ENCODE measurements at places on chromosomes 5 and 9.

DNA sequence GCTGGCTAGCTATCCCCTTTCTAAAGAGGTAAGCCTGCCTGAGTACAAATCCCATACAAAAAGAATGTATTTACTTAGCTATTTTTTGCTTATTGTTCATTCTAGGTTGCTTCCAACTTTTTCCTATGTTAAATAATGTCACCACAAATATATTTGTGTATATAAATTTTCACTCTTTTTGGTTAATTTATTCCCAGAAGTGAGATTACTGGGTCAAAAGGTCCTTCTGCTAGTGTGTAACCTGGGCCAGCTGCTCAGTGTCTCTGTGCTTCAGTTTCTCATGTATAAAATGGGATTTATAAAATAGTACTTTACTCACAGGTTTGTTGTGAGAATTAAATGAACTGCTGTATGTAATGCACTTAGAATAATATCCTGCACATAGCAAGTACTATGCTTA, 23.9 kb upstream of the DMRT2 start:
- no peak for DNase-seq

- DNase-seq, result no peak
These were observed 23.1 kb downstream of the MLLT3 start for GRCh38 chr9:20599195-20599594.

GRCh38 chr5:114362977-114363761, 1.3 kb downstream of the KCNN2 start:
- no peak for DNase-seq

- no peak for DNase-seq
These were observed 146.5 kb upstream of the TLX3 start for GRCh38 chr5:171162596-171162995.

Data from stimulated activated CD8-positive, alpha-beta memory T cell treated with anti-CD3 and anti-CD28 coated beads, Interleukin-15, amount 100 ng/mL, for 4 hours (primary cell).